IPS DF 19.7 (cell line): ENCODE measurements at places on chromosomes 1 and 21.

DNA sequence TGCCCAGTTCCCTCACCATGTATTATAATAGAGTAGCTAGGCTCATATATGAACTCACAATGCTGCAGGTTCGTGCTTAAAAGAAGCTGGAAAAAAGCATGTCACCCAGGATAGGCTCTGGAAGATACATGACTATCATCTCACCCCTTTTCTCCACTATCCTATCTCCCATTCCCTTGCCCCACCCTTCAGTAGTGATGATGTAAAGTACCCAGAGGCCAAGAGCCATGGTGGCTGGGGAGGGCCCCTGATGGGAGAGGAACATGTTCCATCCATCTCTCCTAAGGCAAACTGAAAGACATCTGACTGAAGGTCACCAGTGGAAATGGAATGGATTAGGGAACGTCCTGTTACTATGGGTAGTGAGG, 20.3 kb upstream of the RBBP5 start:
- DNase-seq: no peak

DNA sequence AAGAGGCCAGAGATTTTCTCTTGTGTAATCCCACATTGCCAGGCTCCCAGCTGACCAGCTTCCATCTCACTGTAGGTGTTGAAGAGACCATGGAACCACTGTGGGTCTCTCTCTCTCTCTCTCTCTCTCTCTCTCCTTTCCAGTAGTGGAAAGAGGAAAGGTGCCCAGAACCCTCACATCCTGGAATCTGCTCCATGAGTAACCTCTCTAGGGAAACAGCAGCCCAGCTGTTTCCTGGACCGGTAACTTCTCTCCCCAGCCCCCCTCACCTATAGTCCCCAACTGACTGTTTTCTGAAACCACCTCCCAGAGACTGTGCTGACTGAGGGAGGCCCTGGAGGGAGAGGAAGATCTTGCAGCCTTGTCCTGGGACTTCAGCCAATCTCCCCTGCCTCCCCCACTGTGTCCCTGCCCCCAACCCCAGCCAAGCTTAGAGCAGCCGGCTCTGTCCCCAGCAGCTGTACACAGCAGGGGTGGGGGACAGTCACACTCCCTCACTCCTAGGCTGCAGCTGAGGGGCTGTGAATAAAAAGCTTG, 20.6 kb upstream of the SLC45A3 start:
- no peak for DNase-seq

DNA sequence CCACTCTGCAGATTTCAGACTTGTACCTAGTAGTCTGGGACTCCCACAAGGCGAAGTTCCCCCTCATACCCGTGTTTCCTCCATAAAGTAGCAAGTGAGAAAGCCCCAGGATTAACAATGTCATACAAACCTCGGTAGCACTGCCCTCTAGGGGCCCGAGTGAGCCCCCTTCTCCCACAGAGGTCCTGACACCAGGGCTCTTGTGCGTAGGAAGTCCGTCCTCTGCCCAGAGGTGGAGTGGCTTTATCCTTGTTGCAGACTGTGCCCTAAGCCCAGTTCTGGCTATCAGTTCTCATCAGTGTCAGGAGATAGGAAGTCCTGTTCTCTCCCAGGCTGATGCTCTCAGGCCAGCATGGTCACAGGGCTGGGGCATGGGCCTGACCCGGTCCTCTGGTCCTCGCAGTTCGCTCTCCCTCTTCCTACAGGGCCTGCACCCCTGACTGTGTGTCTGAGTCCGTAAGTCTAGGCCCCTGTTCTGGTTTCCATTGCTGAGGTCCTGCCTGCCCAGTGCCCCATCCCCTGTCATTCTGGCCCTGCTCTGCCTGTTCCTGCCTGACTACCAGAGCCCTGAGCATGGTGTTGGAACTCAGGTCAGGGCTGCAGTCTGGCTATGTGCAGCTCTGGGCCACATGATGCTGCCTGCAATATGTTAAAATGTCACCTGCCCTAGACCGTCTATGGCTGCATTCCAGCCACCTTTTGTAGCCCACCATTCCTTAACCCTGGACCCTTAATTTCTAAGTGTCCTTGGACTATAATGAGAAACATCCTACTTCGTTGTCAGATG, 285.6 kb downstream of the ASTN1 start:
- DNase-seq: no peak

- no peak for DNase-seq
Measured at GRCh38 chr1:168623003-168623828, 46.8 kb downstream of the XCL1 start.

- DNase-seq: no peak
Measured at GRCh38 chr1:27332536-27333281, 9.1 kb upstream of the SYTL1 start.

DNA sequence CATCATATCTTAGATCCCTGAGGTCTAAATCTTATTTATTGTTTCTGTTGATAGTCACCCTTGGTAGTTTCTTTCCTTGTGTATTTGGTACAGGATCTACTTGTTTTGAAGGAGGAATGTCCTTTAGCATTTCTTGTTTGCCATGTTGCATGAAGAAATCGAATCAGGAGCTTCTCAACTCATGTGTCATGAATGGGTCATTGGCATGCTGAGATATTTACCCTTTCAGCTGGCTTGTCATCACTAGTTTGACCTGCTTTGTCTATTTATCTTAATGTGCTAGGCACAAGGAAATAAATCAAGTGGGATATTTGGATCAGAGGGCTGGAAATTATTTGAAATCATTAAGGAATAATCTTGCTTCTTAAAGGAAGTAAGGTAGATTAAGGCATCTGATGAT, 23.8 kb downstream of the THEM4 start:
- no peak for DNase-seq

DNA sequence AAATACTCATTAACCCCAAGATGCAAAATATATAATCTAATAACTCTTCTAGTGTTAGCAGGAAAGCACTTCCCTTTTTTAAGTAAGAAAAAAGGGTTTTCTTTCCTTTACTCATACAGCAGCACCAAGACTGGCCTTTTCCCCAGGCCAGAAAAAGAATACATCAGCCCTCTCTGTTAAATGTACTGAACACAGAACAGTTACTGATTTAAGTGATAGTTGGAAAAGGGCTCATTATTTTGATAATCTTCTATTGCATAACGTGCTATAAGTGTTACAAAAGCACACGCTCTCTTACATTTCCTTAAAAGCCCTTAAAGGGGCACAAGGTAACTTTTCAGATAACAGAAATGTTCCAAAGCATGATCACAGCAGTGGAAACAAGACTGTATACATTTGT, 142.9 kb downstream of the TIAM1 start:
- no peak for DNase-seq

DNA sequence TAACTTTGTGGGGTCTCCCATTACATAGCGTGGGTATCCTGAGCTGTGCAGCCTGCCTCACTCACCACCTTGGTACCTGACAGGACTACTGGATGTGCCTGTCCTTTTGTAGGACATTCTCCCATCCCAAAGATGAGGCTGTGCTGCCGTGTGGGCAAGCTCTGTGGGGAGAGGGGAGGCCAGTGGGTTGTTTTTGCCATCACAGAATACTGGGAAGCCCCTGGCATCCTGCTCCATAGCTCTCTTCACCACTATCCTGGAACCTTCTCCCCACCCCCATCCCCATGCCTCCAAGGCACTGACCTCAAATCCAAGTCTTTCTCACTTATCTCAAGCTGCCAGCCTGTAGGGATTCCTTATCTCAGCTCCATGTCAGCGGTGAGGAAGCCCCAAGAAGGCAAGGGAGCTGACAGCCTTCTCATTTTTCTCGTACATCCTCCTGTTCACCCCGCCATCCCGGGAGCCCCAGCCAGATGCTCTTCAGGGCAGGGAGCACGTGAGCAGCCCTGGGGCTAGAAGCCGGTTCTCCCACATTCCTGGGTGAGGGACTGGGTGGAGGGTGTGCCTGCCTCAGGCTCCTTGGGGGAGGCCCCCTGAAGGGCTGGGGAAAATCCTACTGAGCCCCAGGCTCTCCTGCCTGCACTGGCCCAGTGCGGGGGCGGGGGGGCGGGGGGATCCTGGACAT, 2.4 kb upstream of the ELF3 start:
- peak; percentile 68 for DNase-seq
